ENCODE measurements at places on chromosomes 11 and 22.
A peak's percentile ranks its signal among the peaks of the same experiment; 100 is the strongest.

DNA sequence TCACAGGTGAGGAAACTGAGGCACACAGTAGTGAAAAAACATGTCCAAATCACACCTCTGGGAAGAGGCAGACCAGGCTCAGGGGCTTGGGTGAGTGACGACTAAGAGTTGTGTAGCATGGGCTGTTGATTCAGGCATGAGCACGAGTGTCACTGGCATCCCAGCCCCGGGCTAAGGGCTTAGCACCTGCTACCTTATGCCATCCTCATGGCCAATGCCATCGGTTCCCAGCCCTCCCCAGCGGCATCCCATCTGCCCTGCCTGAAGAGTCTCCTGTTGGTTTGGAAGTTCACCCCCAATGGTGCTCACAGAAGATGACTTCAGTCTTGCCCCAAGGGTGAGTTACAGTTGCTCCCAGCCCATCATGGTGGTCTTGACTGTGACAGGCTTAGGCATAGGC, 22.4 kb downstream of the MB start:
- no peak for DNase-seq

GRCh38 chr11:83249972-83250593, 36.1 kb downstream of the CCDC90B start:
- no peak for DNase-seq

GRCh38 chr11:101456812-101457211, 127.0 kb downstream of the TRPC6 start:
- no peak for DNase-seq

DNA sequence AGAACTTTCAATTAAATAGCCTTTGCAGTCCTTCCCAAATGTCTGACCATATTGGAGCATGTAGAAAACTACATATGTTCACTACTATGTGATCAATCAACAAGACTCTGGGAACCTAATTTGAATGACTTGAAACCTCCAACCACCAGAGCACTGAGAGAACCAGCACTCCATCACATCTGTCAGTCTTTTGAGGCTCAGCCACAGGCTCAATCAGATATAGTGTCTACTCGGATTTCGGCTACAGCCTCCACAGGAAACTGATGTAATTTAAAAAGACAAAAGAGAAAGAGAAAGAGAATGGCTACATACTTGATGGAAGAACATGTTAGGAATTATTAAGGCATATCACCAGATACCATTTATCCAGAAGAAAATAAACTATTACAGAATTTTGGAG, 859.0 kb downstream of the FAM181B start:
- DNase-seq: no peak

DNA sequence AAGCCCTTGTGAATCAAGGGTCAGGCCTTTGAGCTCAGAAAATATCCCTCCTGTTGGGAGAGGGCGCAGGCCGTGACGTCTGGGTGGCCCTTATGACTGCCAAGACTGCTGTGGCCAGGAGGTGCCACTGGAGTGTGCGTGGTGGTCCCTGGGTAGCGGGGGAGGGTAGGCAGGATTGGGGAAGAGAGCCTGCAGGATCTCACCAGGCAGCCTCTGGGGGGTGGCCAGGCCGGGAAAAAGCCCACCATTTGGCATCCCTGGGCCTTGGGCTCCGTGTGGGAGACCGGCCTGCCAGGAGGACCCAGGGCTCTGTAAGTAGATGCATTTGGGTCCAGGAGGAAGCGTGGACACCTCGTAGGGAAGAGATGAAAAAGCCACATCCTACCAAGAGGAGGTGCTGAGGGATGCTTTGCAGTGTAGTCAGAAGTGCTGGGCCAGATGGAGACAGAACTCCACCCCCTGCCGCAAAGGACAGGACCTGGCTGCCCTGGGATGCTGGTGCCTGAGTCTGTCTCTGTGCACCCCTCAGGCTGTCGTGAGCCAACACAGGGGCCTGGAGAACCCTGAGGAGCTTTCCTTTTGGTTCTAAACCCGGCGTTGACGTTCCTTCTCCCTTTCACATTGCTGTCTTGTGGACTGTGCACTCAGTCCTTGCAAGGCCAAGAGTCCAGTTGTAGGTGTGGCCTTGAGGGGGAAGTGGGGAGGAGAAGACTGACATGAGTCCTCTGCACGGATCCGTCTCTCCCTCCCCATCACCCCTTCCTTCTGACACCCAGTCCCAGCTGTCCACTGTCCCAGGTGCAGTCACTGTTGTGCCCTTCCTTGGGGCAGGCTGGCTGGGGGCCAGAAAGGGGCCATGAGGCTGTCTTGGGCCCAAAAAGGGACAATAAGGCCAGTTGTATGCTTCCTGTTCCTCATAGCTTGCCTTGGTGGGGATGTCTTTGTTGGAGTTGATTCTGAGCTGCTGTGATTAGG, 12.7 kb upstream of the MIEF1 start:
- DNase-seq: no peak

GRCh38 chr22:48179571-48180546, 1417.4 kb downstream of the TBC1D22A start:
- DNase-seq: no peak

- DNase-seq: no peak
These were observed 3.8 kb upstream of the PIK3IP1 start for GRCh38 chr22:31295831-31296657.

DNA sequence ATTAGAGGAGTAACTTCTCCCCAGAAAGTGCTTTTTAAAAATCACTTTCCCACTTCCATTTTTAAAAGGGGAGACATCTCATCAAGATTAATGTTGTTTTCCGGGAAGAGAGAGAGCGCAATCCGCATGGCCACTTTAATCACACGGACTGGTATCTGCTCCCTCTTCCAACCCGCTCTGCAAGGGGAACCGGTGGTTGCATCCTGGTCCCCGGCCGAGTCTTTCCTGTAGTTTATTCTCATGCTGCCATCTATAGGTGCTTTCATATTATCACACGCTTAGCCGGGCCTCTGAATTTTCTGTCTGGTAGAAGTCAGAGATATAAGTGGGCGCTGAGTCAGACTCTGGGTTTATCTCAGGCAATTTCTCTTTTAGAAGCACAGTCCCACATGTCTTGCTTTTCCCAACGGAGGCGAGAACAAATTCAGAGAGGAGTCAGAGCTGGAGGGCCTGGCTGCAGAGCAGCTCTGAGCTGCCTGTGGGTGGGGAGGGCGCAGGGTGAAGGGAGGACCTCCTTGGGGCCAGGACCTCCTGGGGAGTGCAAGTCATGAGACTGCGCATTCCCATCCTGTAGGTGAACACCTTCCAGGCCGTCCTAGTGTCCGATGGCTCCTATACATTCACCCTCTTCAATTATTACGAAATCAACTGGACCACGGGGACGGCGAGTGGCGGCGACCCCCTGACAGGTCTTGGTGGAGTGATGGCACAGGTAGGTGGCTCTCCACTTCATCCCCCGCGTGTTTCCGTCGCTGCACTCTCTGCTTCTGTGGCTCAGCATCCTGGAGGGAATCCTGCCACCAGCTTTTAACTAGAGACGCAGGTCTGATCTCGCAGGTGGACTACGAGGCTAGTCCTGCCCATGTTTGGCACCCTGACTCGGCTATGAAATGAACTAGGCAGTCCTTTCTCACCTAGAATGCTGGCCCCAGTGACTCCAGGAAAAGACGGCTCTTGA, 11.7 kb downstream of the TECTA start:
- DNase-seq: peak; percentile 8

DNA sequence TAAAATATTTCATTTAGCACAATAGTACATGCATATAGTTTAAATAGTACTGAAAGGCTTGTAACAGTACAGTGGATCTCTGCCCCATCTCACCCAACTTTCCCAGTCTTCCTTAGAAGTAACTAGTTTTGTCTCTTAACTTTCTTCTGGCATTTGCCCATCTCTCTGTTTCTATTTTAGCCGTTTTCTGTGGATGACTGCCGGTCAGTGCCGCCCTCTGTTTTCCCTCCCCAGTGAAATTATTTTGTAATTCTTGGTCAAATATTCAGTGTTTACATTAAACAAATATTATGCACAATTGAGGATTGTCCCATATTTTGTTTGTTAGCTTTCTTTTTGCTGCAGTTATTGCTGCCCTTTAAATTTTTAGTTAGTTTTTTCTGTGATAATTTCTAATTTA, 8.3 kb downstream of the PDHX start:
- no peak for DNase-seq

GRCh38 chr11:131940126-131940525, 569.7 kb downstream of the NTM start:
- no peak for DNase-seq

GRCh38 chr11:13761716-13762115, 93.2 kb downstream of the FAR1 start:
- no peak for DNase-seq

- no peak for DNase-seq
These were observed 137.6 kb downstream of the MAML2 start for GRCh38 chr11:96205460-96205809.

DNA sequence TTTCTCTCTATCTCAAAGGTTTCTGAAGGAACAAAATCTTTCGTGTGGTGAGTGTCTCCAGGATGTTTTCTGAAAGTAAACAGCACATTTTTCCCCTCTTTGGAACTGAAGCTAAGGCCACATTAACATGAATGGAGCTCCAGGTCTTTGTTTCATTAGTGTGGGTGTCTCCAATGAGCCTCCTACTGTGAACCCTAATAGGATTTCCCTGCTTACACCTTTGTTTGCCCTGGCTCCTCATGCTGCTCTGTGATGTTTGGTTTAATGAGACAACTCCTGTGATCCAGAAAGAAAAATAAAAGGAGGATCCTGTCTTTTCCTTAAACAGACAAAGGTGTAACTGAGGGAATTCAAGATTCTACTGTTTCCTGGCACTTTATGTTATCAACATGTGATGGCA, 76.9 kb upstream of the SLC6A5 start:
- no peak for DNase-seq

GRCh38 chr11:62902932-62903331, 18.2 kb downstream of the CHRM1 start:
- DNase-seq: no peak

DNA sequence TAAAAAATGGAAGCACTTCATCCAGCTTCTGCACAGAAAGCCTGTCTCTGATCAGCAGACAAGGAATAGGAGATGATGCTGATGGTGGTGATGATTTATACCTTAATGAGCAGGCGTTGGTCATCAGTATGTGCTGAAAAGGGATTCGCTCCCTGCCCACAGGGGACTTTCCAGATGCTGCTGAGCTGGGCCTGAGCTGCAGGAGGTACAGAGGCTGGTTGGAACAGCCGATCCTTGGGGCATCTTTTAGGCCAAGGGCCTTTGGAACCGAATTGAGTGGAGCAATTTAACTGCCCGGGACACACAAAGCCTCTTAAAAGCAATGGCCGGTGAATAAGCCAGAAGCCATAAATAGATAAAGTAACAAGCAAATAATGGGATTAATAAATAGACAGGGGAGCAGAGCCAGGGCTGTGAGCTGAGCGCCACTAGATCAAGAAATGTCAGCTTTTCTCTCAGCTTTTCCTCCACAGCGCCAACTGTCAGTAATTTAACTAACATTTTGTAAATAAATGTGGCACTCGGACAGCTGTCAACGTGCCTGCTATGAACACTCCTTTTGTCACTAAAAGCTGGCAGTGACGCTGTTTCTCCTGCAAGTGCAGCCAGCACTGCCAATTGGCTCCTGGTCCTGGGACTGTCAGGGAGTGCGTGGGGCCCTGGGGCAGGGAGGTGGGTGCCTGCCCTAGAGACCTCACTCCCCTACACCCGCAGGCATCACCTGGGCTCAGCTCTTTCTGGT, 562.3 kb downstream of the NTM start:
- DNase-seq: peak; percentile 23

GRCh38 chr11:123504401-123504800, 74.3 kb downstream of the GRAMD1B start:
- DNase-seq: no peak

- DNase-seq: no peak
These were observed 273.4 kb downstream of the TTC28 start for GRCh38 chr22:28406246-28406645.

DNA sequence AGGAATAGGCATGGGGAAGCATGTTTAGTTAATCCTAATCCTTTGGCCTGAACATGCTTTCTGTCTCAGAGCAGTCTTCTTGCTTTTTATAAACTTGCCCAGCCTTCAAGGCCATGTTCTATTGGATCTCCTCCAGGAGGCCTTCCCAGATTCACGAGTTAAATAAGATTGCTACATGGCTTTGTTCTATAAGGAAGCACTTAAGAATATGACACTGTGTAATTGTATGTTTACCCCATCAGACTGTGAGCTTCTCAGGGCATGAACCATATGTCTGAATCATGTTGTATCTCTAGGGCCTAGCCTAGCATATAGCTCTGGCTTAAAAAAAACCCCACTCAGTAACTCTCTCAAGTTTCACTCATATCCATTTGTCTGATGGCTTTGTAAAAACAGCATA, 26.4 kb upstream of the UCP3 start:
- DNase-seq: no peak

GRCh38 chr11:93775289-93775688, 8.8 kb upstream of the MED17 start:
- no peak for DNase-seq

DNA sequence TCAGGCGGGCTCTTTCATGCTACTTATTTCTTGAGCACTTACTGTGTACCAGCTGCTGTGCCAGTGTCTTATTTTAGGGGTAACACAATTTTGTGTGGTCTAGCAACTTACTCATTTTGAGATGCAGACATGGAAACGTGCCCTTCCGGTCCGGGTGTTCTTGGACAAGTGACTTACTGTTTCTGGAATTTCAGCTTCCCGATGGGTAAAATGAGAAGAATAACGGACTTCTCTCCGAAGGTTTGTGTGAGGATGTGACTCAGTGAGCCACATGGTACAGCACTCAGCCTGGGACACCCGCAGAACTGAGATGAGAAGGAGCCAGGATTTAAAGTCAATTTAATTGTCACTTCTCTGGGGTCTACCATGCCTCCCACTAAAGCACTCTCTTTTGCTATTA, 114.5 kb upstream of the SYT13 start:
- no peak for DNase-seq

- DNase-seq: no peak
These were observed 6.7 kb downstream of the PAMR1 start for GRCh38 chr11:35518766-35519165.

- no peak for DNase-seq
These were observed 114.1 kb downstream of the LARGE1 start for GRCh38 chr22:33806191-33806590.

- no peak for DNase-seq
These were observed 1.7 kb upstream of the OR52E5 start for GRCh38 chr11:5891216-5891800.
